ENCODE measurements at places on chromosomes 7 and 10.

DNA sequence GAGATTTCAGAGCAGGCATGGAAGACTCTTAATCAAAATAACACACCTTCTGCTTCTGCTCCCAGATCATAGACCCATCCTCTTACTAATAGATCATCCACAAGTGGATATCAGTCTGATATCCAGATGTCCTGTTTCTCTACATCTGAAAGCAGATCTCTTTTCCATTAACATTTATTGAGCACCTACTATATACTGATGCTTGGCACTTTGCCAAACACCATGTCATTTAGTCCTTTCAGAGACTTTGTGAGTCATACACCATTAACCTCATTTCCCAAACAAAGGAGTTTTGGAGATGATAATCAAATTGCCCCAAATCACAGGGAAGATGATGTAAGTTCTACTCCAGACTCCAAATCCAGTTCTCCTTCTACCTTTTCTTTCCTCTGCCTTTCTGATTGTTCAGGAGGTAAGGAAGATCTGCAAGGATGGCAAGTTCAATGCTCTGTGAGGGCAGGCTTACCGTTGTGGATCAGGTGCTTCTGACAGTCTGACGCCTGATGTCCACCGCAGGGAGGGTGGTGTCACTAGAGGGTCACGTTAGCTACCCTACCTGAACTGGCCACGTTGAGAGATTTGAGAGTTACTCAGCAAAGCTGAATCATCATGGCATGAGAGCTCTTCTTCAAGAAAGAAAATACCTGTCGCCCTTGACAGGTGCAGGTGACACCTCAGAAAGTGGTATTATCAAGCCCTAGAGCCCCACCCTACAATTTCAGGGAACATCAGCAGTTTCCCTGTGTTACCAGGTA, 269.6 kb upstream of the ZMIZ1 start:
- no peak for DNase-seq

- DNase-seq, result no peak
Measured at GRCh38 chr10:4686644-4686996, 139.4 kb upstream of the AKR1E2 start.

- no peak for DNase-seq
Measured at GRCh38 chr10:99456931-99457288, 26.5 kb upstream of the GOT1 start.

DNA sequence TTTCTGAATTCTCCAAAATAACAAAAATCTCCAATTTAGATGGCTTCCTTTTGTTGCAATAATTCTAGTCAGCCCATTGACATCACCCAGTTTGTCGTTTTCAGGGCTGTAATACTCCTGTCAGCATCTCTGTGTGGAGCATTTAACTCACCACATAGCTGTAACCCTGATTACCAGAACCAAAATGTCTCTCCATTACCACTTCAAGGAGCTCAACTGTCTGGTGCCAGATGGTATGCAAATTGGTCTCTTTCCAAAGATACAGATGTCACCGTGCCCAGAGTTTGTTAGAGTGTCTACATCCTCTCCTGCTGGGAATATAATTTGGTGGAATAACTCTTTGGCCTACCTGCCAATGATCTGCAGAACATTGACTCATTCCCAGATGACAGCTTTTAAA, 350.3 kb upstream of the POT1 start:
- DNase-seq, result no peak

- DNase-seq, result no peak
Measured at GRCh38 chr7:12583922-12584321, 13.4 kb downstream of the SCIN start.

DNA sequence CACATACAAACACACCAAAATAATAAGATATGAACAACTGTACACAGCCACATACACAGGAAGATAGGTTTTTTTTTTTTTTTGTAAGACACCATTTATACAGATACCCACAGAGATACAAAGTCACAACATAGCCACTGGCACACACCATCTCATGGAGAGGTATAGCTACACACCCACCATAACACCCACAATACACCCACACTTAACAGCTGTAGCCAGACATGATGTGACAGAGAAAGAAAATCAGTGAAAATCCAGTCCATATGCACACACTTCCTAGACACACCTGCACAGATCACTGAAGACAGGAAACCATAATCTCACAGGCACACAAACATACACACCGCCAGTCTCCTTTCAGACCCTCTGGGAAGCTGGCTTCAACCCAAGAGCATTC, 62.4 kb upstream of the PAX2 start:
- no peak for DNase-seq

- DNase-seq, result no peak
Measured at GRCh38 chr7:134593530-134594392, 44.9 kb downstream of the AKR1B15 start.

DNA sequence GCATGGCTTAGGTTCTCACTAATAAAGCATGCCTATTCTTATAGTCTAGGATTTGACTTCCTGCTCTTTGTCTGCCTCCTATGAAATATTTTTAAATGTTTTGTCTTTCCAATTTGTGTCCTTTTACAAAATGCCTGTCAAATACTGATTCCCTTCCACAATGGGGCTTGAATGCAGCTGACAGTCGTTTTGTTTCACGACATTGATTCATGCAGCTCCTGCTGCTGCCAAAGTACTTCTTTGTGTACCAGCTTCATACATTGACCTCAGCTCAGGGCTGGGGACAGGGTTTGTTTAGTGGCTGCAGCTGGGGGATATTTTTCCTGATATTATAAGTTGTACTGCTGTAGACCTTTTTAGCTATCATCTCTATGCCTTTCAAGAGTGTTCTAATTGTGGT, 371.9 kb upstream of the CHRM2 start:
- no peak for DNase-seq

DNA sequence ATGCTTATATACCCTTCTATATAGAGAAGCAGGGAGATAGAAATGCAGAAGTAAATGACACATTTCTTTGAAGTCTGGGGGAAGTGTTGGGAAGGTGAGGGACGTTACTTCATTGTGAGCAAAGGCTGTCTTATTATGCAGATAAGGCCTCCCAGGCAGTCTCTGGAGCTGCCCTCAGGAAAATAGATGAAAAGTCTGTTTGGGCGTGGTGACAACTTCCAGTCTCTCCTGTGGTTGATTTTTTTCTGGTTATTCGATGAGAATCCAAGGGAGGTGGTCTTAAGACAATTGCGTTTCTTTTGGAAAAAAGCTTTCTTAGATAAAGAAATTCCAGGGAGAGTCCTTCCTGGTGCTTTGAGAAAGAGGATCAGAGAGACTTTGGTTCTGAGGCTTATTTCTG, 84.0 kb downstream of the NEUROD6 start:
- DNase-seq, result no peak

DNA sequence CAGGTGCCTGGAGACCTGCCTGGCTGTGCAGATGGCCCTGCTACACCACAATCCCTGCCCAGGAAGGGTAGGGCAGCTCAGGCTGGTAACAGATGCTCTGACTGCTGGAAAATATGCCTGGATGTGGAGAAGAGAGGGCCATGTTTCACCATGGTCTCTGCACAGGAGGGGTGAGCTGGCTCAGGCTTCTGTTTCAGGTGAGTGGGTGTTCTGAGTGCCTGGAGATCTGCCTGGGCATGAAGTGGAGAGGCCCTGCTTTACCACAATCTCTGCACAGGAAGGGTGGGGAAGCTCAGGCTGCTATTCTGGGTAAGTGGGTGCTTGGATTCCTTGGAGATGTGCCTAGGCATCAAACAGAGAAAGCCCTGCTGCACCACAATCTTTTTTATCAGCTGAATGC, 350.1 kb downstream of the KIF20B start:
- no peak for DNase-seq

GRCh38 chr7:120441850-120442249, 168.9 kb downstream of the KCND2 start:
- no peak for DNase-seq

- no peak for DNase-seq
Measured at GRCh38 chr10:120077707-120078492, 185.4 kb downstream of the SEC23IP start.

GRCh38 chr10:128869101-128869749, 597.8 kb upstream of the MGMT start:
- no peak for DNase-seq

- DNase-seq, result no peak
Measured at GRCh38 chr7:43577485-43577951, 5.4 kb upstream of the STK17A start.

GRCh38 chr10:83555264-83555663, 584.0 kb upstream of the GHITM start:
- no peak for DNase-seq

DNA sequence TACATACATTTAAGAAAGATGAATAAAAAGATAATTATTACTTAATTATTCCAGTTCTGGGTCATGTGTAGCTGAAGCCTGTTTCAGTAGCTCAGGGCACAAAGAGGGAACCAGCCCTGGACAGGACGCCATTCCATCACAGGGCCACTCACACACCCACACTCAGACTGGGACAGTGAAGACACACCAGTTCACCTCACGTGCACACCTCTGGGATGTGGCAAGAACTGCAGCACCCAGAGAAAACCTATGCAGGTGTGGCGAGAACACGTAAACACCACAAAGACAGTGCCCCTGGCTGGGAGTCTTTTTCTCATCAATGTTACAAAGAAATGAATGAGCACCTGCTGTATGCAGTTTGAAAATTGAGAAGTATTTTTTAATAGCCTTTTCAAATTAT, 1.6 kb upstream of the IDI1 start:
- no peak for DNase-seq

DNA sequence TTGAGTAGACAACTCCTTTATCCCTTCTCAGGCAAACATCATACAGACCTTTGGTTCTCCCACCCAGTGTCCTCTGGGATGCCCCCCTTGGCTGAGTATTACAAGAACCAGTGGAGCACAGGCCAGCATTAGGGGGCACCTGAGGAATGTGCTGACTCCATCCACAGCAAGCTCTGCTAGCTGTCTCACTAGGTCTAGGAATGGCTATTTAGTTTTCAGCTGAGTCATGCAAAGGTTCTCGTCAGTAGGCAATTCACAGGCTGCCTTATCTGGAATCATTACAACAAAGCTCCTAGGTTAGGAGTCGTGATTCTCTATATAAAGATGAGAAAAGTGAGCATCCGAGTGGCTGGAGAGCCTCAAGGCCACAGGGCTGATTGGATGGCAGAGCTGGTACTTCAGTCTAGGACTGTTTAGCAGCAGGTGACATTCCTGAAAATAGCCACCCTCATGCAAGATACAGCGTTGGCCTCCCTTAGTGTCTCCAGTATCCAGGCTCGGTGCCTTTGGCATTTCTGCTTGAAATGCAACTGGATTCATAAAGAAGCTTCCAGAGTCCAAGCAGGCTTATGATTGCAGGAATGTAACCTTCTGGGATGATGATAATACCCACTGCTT, 75.8 kb downstream of the CDCA7L start:
- no peak for DNase-seq

- DNase-seq, result no peak
Measured at GRCh38 chr10:71085689-71086438, 126.5 kb upstream of the UNC5B start.

GRCh38 chr10:77628906-77629730, 8.5 kb downstream of the KCNMA1 start:
- no peak for DNase-seq

DNA sequence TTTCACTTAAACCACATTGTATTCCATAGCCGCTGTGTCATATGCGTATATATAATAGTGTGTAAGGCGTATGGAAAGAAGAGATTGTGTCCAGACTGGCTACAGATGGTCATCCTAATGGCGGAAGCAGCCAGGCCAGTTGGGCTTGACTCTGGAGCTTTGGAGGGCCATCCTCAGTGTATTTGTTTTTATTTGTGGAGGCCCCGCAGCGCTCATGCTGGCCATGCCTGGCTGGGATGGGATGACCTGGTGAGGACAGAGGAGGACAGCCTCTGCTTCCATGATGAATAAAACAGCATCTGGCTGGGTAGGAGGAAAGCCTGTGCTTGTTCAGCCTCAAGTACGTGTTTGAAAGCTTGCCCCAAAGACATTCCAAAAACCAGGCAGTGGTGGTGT, 220.3 kb downstream of the EBF3 start:
- no peak for DNase-seq

- no peak for DNase-seq
Measured at GRCh38 chr10:114024876-114025610, 18.6 kb upstream of the ADRB1 start.

DNA sequence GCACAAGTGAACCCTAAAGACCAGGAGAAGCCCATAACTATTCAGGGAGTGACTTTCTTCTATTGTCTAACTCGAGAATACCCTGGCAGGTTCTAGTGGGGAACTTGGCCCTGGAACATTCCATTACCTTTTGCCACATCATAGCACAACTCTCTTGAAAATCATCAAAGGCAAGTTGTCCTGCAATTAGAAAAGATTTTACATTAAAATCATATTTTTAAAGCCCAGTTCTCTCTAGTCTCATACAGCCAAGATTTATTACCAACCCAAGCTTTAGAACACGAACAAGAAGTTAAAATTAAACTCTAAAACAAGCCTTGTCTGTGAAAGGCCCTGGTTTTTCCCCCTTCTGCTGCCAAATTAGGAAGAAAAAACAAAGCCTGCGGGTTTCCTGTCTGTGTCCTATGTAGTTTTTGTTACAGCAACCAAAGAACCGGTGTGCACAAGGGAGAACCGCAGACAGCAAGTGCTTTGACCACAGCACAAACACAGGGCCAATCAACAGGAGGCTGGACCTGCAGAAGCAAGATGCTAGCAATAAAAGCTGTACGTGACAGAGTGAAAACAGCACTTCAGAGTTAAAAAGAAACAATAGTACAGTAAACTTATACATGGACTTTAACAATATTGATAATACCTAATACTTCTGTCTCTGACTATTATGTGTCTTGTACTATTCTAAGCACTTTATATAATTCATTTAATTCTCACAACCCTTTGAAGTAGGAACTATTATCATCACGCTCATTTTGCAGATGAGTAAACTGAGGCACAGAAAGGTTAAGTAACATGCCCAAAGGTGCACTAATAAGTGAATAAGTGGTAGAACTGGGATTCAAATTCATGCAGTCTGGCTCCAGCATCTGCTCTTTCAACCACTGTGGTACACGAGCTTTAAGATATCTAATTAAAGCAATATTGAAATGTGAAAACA, 65.8 kb downstream of the STK17A start:
- no peak for DNase-seq

DNA sequence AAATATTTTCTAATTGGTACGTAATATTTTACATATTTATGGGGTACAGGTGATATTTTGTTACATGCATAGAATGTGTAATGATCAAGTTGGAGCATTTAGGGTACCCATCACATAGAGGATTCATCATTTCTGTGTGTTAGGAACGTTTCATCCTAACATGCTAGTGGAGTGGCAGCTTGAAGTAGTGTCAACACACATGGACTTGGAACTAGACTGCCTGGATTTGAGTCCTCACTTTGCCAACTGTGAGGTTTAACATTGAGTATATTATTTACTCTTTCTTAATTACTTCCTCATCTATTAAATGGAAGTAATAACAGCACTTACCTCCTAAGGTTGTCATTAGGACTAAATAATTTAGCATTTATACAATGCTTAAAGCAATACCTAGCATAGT, 241.9 kb downstream of the PLXDC2 start:
- DNase-seq, result no peak

DNA sequence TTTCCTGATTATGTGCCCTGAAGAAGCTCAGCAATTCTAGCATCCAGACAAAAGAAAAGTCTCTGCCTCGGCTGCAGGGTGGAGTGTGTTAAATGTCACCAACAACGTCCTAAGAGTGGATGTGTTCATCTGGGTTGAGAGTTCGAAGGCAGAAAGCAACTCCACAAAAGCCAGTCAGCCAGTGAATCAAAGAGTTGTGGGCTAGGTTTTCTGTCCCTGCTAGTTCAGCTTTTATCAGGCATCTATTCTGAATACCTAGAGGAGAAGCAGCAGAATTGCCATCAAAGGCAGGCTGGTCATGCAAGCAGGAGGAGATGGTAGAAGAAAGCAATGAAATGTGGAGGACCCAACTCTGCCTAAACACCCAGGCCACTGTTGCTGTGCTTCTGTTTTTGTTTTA, 205.2 kb downstream of the KLF6 start:
- DNase-seq, result no peak

GRCh38 chr10:102773320-102773719, 29.6 kb downstream of the WBP1L start:
- no peak for DNase-seq
